ENCODE measurements at places on chromosomes 12 and 14.

DNA sequence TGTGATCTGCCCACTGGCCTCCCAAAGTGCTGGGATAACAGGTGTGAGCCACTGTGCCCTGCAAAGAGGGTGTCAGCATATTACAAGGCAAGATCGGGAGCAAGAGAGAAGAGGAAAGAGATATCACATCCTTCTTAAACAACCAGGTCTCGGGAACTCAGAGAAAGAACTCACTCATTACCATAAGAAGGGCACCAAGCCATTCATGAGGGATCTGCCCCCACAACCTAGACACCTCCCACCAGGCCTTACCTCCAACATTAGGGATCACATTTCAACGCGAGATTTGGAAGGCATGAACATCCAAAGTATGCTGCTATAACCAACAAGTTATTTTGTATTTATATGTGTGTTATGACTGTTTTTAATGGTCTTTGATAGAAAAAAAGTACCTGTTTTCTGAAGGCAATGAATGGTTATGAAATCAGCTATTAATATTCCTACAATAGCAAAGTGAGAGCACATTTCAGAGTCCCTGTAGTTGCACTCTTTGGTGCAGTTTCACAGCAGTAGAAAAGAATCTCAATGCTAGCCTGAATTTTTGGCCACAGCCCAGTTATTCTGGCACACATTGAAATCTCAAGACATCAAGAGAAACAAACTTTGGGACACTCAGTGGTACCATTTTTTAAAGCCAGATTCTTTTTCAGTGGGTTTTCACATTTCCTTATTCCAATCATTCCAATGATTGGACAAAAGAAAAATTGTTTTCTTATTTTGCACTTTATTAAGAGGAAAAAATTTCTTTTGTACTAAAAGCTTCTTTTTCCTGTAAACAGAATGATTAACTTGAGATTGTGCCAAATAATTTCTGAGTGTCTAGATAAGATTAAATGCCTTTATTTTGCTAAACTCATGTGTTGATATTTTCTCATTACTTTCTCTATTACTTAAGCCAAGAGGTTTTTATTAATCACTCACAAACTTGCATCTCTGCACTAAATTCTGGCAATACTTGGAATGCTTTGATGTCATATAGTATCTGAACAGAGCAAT lies 582.6 kb upstream of the ATP2B1 start:
- DNase-seq: no peak

DNA sequence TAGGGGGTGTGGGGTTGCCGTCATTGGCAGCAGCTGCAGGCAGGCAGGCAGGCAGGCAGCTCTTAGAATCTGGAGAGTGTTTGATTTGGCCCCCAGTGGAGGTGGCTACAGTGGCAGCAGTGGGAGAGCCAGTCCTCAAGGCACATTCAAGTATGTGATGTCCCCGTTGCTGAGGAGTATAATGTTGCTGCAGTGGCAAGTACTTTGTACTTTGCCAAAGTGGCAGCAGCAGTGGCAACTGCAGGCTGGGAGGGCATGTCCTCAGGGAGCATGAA lies 147.1 kb downstream of the PAPOLA start:
- no peak for DNase-seq

DNA sequence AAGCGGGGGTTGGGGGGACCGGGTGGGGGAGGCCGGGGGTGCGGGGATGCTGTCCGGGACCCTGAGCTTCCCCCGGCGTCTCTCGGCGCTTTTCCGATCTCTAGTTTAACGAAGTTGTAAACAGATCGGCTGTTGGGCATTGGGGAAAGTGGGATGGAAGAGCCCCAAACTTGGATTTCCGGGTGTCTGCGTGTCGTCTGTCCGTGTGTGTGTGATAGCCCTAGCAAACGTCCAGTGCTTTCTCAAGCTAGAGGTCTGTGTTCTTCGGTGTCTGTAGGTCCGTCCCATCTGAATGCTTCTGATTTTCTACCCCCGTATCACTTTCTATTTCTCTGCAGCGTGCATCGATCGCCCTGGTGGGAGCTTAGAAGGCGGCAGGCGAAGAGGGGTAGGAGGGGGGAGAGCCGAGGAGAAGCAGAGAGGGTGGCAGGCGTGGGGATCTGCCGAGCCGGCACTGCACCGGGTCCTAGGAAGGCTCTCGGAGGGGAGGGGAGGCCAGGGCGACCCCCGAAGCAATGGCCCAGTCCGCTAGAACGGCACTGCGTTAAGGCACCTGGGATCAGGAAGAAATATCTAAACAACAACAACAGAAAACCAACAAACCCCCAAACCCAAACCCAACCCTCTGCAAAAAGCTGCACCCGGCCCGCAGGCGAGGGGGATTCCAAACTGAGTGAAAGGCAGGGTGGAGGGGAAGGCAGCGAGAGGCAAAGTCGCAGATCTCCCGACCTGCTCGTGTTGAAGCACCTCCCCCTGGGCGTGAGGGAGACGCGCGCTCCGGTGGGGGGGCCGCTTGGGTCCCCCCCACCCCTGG lies 1.0 kb downstream of the KCNA1 start:
- DNase-seq: no peak

GRCh38 chr14:100436745-100437406 lies 113.7 kb downstream of the SLC25A47 start:
- DNase-seq: no peak

- DNase-seq: peak; percentile 18
These were observed 41.1 kb downstream of the PRB3 start for GRCh38 chr12:11228296-11228879.

DNA sequence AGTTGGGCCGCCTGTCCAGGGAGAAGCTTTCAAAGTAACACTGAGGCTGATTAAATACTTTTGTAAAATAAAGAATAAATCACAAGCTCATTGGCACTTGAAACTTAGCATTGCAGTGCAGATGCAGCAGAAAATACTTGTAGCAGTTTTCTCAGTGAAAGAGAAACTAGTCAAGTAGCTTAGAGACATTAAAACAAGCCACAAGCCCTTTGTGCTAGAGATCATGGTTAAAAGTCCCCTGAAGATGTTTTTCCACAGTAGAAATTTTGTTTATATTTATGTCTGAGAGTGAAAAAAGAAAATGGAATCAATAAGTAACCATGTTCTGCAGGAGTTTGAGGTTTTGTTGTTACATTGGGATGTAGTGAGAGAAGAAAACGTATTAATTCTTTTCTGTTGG lies 5.9 kb downstream of the PSEN1 start:
- no peak for DNase-seq

GRCh38 chr12:11623382-11623781 lies 26.1 kb upstream of the ETV6 start:
- no peak for DNase-seq

DNA sequence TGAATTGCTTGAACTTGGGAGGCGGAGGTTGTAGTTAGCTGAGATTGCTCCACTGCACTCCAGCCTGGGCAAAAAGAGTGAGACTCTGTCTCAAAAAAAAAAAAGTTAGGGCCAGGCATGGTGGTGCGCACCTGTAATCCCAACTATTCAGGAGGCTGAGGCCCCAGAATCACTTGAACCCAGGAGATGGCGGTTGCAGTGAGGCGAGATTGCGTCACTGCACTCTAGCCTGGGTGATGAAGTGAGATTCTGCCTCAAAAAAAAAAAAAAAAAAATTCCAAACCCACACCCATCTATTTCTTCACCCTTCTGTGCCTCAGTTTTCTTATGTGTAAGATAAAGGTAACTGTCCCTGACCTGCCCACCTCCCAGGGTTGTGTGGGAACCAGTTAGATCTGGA lies 11.0 kb upstream of the MLXIP start:
- DNase-seq: no peak

DNA sequence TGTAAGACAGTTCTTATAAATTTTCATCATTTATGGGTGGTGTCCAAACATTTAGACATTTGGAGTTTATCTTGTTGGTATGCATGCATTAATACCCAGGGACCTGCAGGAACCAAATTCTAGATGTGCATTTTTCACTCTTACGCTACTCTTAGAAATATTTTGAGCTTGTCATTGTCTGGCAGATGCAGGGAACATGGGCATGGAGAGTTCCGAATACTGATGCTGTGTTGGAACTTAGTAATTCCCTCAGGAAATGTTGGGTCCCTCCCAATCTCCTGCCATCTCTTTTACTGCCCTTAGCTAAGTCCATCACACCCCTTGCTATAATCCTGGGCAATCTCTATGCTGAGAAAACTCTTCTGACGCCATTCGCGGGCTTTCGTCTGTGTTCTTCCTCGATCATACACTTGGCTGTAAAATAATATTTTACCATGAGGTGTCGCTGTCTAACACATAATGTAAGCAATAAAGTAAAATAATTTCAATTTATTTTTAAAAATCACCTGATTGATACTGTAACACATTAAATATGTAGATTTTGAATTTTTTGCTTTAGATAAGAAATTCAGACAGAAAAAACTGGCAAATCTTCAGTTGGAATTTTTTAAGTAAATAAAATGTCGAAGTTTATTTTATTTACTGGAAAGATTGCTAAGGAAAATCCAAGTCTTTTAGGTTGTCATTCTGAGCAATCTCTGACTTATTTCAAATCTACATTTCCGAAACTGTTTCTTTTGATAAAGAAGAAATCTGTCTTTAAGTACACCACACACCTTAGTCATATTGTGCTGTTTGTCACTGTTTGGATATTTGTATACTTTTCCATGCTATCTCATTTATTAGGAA lies 304.1 kb upstream of the SSTR1 start:
- DNase-seq: peak; percentile 65

DNA sequence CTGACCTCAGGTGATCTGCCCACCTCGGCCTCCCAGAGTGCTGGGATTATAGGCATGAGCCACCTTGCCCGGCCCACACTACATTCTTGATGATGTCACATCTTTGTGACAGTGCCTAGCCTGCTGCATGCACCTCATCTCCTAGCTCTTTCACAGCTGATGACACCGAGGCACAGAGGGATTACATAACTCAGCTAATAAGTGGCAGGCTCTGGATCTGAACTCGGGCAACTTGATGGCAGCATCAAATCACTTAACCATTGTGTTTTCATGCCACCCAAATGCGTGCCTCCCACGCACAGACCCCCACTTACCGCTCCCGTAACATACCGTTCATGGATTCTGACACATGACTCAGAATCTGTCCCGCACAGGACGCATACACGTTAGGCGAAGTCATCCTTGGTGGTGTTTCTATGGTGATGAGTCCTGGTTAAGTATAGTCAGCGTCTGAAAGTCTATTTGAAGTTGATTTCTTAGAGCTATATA lies 7.4 kb downstream of the TMEM120B start:
- peak; percentile 90 for DNase-seq

GRCh38 chr12:5561057-5561456 lies 129.1 kb downstream of the NTF3 start:
- DNase-seq: no peak

DNA sequence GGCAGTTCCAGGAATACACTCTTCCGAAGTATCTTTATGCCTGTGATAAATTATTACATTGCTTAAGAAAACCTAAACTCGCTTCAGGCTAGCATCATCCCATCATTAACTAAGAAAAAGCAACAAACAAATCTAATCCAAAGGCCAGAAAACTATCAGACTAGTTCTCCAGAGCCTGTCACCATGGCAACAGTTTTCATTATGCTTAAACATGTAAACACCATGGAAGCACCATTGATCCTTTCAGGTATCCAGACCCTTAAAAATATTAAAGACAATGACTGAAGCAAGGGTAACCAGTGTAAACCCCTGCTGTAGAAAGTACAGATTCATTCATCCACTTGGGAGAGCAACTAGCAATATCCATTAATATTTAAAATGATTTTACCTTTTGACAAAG lies 9.8 kb downstream of the DAD1 start:
- no peak for DNase-seq

DNA sequence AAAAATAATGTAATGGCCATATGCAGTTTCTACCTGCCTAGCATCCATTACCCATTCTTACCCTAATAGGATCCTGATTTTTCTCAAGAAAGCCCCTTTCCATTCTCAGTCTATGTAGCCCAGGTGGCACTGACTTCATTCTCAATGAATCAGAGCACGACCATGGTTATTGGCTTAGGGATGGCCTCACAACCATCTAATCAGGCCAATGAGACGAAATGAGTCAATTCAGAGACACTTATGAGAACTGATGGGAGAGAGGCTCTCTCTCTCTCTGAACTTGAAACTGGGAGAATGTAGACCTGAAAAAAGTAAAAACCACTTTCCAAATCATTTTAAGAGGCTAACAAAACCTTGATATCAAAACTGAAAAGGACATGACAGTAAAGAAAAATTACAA lies 45.3 kb upstream of the OXA1L start:
- DNase-seq: no peak

- no peak for DNase-seq
These were observed 119.9 kb upstream of the LHX5 start for GRCh38 chr12:113591480-113591974.

GRCh38 chr12:46110223-46110611 lies 119.8 kb upstream of the SCAF11 start:
- DNase-seq: no peak

- no peak for DNase-seq
These were observed 37.5 kb upstream of the INF2 start for GRCh38 chr14:104651876-104652260.

DNA sequence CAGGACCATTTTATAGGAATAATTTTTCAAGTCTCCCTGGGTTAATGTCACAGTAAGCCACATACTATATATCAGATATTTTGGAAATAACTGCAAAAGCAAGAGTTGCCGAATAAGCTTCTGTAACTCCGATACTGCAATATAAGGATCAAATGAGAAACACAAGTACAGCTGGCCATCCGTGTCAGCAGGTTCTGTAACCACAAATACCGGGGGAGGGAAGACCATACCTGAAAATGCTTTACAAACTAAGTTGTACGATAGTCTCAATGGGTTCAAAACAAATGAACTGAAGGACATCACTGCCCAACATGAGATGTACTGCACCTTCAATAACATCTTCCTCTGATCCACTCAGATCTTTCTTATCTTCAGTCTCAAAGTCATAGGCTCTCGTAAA lies 1.8 kb downstream of the SYCP3 start:
- no peak for DNase-seq

DNA sequence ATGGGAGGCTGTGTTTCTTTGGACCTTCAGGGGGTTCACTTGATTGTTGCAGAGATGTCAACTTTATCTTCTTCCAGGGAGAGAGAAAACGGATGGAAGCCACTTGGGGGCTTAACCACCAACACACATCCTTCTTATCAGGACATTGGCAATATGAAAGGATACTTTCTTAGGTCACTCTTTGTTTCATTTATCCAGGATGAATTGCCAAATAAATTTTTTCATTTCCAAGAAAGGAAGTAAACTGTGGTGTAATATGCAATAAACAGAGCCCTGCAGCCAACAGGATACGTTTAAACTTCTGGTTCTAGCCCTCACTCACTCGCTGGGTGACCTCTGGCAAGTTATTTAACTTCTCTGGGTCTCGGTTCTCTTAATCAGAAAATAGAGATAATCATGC lies 77.8 kb downstream of the CCDC60 start:
- no peak for DNase-seq

- peak; percentile 47 for DNase-seq
These were observed 46.7 kb upstream of the FICD start for GRCh38 chr12:108468196-108468968.

DNA sequence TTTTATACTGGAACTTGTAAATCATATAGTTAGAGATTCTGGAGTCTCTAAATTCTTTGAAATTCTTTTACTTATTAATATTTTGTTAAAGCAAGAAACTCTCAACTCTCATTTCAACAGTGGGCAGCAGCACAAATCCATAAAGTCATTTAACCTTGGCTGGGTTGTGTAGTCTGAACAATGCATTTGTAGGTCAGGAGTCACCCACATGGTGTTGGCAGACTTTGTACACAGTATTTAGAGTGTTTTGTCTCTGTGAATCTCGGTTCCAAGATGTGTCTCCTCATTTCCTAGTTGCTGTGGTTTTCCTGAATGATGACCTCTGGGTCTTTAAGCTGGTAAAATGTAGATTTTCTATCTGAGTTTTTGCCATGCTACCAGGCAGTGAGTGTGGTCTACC lies 20.8 kb upstream of the STRAP start:
- no peak for DNase-seq

- DNase-seq: no peak
These were observed 17.0 kb downstream of the SLC4A8 start for GRCh38 chr12:51441583-51441982.
